Osteocyte (in vitro differentiated cells): ENCODE measurements at places on chromosomes 6 and 20. TPM values are rescaled to one million over a fixed set of nuclear protein-coding genes. Genes with fewer than 3 reads are reported as not detected.

- no peaks in the 10 kb centered on the region for H3K27me3 ChIP-seq
- peaks cover 10% of the 10 kb centered on the region for H3K4me1 ChIP-seq
- DNase-seq = no peak
- H3K27ac ChIP-seq = no peak overlapping the region
- H3K36me3 ChIP-seq = no peaks in the 10 kb centered on the region
Measured at GRCh38 chr6:12333128-12333527, 43.0 kb downstream of the EDN1 start.

DNA sequence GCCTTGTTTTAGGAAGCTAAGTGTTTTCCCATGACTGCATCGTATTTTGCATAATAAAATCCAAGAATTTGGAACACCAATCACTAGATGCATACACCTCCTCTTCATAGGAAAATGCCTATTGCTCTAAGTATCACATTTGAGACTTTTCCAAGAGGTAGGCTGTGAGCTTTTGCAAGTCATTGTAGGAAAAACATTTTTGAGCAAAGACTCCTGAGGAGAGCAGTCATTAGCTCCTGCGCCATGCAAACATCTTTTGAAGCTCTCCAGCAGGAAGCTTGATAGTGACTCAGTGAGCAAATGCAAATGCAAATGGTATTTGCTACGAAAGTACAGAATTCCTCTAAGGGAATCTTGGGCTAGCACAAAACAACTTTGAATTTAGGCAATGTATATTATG, 750.4 kb downstream of the QKI start:
- no peak overlapping the region for H3K27ac ChIP-seq
- no peaks in the 10 kb centered on the region for H3K27me3 ChIP-seq
- DNase-seq = no peak
- H3K4me3 ChIP-seq = no peak overlapping the region

DNA sequence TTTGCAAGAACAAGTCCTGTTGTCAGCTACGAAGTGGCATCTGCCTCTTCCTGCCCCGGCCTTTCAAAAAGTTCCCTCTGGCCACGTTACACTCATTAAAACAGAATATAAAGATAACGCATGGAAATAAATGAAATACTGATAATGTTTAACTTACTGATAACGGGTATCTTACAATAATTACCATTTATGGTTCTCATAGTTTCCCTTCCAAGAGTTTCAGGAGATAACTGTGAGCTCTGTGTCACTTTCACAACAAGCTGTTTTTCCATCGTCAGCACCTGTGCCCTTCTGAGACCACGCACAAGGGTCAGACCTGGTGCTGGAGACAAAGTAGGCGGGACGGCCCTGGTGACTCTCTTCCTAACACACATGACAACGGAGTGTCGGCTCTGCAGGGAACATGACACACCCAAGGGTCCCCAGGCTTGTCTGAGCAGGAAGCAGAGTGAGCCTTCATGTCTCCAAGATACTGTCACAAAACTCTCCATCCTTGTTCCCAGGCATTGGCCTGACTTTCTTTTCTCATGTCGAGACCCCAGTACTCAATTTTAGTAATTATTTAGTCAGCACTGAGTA, 86.2 kb upstream of the THBS2 start:
- H3K27me3 ChIP-seq = peaks cover 10% of the 10 kb centered on the region
- no peak for DNase-seq
- no peaks in the 10 kb centered on the region for H3K36me3 ChIP-seq
- H3K4me1 ChIP-seq = peaks cover 15% of the 10 kb centered on the region
- H3K4me3 ChIP-seq = no peak overlapping the region

GRCh38 chr20:24153101-24154040, 164.8 kb upstream of the GGTLC1 start:
- H3K27me3 ChIP-seq = peaks cover 13% of the 10 kb centered on the region
- no peak for DNase-seq
- H3K36me3 ChIP-seq = no peaks in the 10 kb centered on the region

PTK6 gene
- 0.13 TPM in 1 of 2 replicates, not detected in the other for total RNA-seq

IL17A gene
- total RNA-seq = not detected in 2 replicates
